Sciatic nerve (tissue), 2 donors: ENCODE measurements at places on chromosomes 2 and 18.

GRCh38 chr2:143684551-143685320 lies 555.5 kb downstream of the ARHGAP15 start:
- DNase-seq, result no peak

DNA sequence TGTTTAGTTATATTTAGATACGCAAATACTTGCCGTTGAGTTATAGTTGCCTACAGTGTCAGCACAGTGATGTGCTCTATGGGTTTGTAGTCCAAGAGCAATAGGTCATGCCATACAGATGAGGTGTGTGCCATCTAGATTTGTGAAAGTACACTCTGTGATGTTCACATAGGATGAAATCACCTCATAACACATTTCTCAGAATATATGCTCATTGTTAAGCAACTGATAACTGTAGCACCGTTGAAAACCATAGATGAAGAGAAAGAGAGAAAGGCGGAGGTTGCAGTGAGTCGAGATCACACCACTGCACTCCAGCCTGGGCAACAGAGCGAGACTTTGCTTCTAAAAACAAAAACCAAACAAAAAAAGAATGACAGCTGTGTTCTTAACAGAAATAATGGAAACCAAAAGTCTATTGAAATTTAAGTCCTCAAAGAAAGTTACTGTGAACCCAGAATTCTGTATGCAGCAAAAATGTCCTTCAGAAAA lies 9.5 kb downstream of the DGKD start:
- DNase-seq, result no peak

- DNase-seq, result no peak
These were observed 31.4 kb downstream of the FOSL2 start for GRCh38 chr2:28423856-28424605.

- DNase-seq, result no peak
These were observed 27.2 kb downstream of the TANC1 start for GRCh38 chr2:158995677-158996049.

GRCh38 chr2:52959801-52960200 lies 807.8 kb upstream of the CHAC2 start:
- no peak for DNase-seq

DNA sequence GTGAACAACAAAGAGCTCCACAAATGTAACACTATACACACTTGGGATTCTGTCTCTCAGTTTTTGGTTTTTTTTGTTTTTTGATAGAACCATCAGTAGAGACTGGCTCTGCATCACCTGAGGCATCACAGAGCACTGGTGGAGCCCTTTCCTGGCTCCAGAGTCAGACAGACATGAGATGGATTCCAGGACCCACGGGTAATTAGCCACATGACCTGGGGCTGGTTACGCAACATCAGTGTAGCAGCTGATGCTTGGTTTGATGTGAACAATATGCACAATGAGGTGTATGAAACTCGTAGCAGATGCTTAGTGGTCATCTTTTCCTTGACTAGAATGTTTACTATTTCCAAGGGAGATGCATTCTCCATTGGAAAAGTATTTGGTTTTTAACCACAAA lies 40.7 kb downstream of the CMPK2 start:
- no peak for DNase-seq

GRCh38 chr18:24657444-24657842 lies 197.0 kb downstream of the HRH4 start:
- no peak for DNase-seq

GRCh38 chr18:35042389-35043071 lies 1.3 kb downstream of the MAPRE2 start:
- DNase-seq, result no peak

- no peak for DNase-seq
These were observed 43.0 kb downstream of the FIGN start for GRCh38 chr2:163692611-163693482.

DNA sequence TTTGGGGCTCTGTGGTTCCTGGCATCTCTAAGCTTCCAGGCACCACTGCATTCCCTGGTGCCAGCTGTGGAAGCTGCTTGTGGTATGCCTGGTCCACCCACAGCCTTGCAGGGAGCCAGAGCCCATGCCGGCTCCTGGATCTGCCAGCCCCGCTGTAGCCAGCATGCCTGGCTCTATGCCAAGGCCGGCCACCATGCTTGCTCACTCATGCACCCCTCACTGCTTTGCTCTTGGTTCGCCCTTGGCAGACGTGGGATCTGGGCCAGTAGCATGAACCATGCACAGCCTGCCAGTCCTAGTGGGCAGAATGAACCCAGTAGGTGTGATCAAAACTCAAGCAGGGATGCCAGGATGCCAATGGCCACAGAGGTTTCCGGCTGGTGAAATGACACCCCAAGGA lies 634.2 kb upstream of the TMEFF2 start:
- no peak for DNase-seq

DNA sequence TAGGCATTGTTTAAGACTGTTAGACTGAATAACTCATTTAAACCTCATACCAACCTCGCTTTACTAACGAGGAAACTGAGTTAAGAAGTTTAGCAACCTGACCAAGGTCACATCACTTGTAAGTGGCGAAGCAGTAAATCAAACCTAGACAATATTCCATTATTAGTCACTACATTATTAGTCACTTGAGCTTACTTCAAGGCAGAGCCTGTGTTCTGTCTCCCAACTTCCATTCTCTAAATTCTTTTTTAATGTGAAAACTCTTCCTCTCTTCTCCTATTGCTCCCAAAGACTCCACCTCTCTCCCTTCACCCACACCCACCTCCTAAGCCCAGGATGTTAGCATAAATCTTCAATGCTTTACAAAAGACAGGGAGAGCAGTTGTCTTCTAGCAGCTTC lies 156.5 kb downstream of the ARL6IP6 start:
- no peak for DNase-seq

GRCh38 chr2:220165401-220165800 lies 538.0 kb downstream of the SLC4A3 start:
- no peak for DNase-seq

- DNase-seq, result no peak
These were observed 85.3 kb upstream of the ACVR2A start for GRCh38 chr2:147759536-147759935.

DNA sequence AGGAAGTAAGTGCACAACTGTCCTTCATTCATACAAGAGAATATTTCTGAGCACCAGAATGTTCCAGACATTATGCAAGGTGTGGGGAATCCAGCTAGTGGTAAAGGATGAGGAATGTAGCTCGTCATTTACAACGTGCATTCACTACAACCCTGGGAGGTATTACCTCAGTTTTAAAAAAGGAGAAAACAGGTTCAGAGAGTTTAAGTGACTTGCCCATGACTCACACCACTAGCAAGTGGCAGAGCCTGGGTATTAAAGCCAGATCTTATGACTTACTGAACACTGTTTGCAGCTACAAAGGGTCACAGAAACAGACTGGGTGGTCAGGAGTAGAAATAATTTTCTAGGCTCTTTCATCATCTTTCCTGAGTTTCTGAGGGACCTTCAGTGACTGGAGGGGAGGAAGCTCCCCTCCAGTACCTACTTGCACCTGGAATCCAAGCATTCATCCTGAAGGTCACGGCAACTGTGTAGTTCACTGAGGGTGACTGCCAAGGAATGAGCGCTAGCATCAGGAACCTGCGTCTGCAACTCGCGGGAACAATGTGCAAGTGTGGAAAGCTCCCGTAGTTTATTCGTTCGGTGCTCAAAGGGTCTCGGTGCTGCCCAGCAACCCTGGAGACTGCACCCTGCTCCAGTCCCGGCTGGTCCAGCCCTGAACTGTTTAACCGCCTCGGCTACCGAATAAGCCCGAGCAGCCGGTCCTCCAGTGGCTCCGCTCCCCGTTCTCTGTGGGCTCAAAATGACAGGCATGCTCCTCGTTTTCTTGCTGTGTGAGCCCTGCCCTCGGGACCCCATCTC lies 647 bp downstream of the CCDC121 start:
- DNase-seq, result no peak

GRCh38 chr18:57389271-57389670 lies 36.9 kb downstream of the ST8SIA3 start:
- DNase-seq, result no peak

DNA sequence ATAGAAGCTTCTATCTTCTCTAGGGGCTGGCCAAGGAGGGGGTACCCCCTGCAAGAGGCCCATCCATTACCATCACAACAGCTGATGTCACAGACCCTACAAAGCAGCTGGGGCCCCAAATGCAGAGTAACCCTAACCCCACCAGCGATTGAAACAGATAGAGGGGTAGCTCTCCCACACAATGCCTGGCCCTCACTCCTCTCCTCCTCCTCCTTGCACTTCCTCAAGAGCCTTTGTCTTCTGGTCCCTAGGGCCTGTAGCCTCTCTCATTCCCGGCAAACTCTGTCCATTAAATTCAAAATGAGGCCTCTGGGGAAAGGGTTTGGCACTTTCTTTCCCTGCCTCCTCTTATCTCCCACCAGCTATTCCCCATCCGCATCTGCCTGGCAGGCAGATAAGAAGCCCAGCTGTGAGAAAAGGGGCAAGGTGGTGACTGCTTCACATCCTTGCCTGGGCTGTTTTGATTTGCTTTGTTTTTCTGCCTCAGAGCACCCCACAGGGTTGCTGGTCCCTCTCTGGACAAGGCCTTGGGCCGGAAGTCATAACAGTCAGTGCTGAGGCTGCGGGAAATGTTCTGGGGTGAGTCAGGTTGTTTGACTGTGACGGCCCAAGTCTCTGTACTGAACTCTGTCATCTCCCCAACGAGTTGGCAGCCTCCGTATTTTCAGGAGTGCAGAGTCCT lies 26.1 kb upstream of the CYP26B1 start:
- no peak for DNase-seq

DNA sequence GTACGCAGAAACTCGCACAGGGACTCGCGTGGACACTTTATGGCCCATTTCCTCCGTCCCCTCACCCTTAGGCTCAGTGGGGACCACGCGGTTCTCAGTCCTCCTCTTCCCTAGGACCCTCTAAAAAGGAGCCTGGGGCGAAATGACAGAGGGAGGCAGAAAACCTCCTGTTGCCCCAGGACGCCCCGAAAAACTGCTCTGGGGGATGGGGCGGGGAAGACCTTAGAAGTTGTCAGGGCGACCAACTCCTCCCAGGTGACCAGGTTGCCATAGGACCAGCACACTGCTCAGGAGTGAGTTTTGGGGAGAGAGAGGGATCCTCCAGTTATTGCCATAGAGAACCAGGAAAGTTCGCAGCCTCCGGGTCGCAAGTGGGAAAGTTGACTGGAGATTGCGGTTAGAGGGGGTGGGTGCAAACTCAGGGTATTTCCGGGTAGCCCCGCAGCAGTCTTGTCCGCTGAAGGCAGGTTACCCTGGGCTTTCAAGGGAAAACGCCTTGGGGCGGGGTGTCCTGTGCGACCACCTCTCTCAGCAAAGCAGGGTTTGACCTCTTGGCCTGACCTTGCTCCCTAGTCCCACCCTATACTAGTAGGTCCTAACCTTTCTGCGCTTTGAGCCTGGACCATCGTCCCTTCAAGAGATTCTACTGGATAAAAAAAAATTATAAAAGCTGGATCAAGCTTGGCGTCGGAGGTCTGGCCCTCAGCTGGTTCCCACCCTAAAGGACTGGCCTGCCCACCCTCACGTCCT lies 7.8 kb upstream of the PAX3 start:
- DNase-seq, result no peak

GRCh38 chr18:55106466-55106865 lies 147.2 kb upstream of the CCDC68 start:
- DNase-seq, result no peak

- DNase-seq, result no peak
These were observed 3.5 kb downstream of the NDUFA10 start for GRCh38 chr2:240021488-240022104.

GRCh38 chr18:10690035-10690329 lies 164.2 kb downstream of the NAPG start:
- no peak for DNase-seq

DNA sequence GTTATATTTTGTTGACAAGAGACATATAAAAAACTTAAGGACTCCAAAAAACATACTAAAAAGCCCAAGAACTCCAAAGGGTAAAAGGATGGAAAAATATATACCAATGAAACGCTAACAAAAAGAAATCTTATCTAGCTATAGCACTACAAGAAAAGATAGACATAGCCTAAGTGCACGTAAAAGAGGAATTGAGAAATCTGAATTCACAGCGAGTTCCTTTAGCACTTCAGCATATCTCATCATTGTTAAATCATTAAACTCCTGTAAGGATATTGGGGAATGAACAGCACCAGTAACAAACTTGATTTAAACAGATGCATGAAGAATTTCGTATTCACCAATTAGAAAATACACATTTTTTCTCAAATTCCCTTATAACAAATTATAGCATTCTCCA lies 134.1 kb downstream of the CAPN13 start:
- no peak for DNase-seq

GRCh38 chr2:173763641-173764040 lies 201.5 kb downstream of the SP3 start:
- DNase-seq, result no peak

DNA sequence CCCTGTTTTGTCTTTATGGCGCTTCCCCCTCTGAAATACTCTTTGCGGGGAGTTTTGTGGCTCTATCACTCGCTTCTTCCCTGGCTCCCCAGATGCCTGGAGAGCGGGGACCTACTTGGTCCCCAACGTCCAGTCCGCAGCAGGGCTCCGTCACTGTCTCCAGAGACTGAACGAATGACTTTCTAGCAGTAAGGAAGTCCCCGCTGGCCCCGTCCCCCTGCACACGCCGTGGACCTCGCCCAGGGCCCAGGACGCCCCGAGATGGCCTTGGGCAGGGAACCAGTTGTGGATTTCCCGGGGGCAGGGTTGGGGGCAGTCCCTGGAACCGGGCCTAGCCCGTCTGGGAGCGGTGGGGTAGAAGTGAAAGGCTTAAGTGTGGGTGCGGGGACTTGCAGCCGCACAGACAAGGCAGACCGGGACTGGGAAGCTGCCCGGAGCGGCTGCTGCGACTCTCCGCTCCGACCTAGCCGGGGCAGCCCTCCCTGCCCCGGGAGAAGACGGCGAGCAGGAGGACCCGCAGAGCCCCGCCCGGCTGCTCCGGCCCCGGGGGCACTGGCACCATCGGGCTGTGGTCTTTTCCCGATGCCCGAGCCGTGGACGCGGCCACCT lies 821 bp upstream of the EPHA4 start:
- peak; percentile 64 for DNase-seq

DNA sequence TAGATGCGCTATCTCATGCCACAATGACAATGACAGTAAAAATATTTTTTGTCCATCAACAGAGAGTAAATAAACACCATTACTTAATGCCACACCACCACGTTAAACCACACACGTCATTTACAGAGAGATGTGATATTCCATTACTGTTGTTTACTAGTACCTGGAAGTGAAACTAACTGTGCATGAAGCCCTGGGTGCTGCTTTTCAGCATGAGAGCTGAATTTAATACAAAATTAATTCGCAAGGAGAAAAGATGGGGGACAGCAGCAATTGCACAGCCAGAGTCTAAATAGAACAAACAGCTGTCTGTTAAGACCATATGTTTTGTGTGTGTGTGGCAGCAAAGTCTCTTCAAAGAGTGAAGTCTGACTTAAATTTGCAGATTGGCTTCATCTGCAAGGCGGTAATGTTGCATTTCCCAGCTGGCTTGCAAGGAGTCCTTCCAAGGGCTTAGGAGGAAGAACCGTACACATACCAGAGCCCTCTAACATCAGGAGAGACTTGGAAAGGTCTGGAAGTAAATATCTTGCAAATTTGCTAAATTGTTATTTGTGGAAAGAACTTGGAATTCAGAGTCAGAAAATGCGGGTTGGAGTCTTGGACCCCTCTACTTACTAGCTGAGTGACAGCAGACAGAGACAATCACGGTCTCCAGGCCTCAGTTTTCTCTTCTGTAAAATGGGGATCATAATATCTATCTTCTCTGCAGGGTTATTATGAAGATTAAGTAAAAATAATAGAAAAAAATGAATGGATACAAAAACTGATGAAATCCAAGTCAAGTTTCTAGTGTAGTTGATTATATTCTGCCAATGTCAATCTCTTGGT lies 127.6 kb downstream of the ALPK2 start:
- no peak for DNase-seq

- no peak for DNase-seq
These were observed 128.2 kb upstream of the GLI2 start for GRCh38 chr2:120607506-120607905.

- no peak for DNase-seq
These were observed 40.9 kb upstream of the NEB start for GRCh38 chr2:151775057-151775740.
